ENCODE measurements at places on chromosomes 4 and X.
A peak's percentile ranks its signal among the peaks of the same experiment; 100 is the strongest.

DNA sequence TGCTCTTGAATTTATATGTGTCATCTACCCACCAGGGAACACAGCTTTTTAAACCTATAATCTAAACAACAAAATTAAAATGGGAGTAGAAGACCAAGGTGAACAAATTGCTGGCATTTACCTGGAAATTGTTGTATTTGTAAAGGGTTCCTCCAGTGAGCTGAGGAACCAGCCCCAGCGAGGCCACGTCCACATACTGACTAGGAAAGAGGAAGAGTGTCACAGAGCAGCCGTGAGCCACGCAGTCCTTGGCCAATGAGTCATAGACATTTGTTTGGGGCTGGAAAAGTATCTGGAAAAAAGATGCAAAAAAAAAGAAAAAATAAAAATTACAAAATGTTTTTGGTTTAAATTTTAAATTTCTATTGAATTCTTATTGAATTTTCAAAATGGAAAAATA is 58.7 kb downstream of the METTL14 start:
- peak; percentile 71 for DNase-seq

GRCh38 chrX:107629540-107629909 is 1.2 kb downstream of the PRPS1 start:
- peak; percentile 39 for DNase-seq

DNA sequence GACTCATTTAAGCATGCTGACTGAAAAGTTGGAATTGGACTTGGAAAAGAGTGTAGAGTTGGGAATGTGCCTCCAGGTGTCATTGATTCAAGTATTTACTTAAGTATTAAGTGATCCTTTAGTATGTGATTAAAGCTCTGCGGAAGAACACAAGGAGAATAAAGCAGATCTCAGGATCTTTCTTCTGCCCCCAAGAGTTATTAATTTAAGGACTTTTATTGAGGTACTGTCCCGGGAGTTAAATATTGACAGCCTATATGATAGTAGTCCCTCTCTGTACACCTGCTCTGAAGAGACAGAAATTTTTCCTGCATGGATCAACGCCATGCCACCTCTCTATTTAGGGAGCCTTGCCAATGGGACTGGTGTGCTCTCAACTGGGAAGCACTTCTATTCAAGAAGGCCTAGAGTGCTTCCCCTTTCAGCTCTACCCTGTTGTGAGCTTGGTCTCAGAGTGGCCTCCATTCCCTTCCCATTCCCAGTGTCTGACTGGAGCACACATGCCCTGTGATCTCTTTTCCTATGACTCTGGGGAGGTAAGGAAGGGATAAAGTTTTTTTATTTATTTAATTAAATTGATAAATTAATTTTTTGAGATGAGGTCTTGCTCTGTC is 75.9 kb downstream of the SHISA3 start:
- DNase-seq = no peak

DNA sequence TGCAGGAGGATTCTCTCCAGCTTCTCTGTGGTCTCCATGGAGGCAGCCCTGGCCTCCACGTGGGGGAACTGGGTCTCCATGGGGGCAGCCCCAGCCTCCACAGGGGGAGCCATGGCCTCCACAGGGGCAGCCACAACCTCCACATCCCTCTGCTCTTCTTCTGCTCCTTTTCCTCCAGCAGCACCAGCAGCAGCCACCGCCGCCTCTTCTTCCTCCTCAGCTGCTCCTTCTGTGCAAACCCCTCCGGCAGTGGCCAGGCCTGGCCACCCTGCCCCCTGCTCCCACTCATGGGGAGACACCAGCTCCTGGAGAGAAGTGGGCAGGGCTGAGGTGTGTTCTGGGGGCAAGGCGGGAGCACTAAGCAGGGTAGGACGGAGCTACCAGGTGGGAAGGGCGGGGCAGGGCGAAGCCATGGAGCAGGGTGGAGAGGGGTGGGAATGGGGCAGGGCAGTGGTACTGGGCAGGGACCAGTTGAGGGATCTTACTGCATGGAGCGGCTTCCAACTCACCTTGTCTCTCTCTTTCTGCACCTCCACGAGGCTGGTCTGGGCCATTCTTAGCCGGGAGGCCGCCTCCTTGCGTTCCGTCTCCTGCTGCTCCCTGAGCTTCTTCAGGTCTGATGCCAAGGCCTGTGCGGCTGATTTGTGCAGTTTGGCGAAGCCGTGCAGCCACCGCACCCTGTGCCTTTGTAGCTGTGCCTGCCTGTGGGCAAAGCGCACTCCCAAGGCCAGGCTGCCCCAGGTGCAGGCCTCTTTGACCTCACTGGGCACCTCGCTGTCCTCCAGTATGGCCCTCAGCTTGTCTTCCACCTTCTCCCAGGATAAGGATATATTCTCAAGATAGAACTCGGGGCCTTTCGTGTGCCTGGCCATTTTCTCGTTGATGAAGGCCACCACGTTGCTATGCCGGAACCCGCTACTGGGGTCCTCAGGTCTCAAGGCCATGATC is 766 bp downstream of the TEX13A start:
- DNase-seq = no peak

DNA sequence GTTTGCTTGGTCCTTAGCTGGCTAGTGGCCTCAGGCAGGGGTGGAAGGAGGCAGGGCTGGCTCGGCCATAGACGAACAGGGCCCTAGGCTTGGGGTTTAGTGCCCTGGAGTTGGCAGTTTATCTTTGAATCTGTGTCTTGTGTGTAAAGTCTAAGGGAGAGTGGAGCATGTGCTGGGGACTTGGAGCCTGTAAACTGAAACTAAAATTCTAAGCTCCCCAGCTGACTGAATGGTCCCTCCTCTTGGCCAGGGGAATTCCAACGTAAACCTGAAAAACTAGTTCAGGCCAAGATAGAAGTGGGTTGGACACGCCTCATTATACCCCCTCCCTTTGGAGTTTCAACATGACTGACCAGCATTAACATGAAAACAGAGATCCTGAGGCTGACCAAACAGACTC is 46.1 kb upstream of the GPR78 start:
- peak; percentile 91 for DNase-seq

GRCh38 chr4:130722361-130722760 is 1626.4 kb downstream of the C4orf33 start:
- no peak for DNase-seq

- peak; percentile 10 for DNase-seq
These were observed 53.1 kb downstream of the RAB28 start for GRCh38 chr4:13430834-13431568.

DNA sequence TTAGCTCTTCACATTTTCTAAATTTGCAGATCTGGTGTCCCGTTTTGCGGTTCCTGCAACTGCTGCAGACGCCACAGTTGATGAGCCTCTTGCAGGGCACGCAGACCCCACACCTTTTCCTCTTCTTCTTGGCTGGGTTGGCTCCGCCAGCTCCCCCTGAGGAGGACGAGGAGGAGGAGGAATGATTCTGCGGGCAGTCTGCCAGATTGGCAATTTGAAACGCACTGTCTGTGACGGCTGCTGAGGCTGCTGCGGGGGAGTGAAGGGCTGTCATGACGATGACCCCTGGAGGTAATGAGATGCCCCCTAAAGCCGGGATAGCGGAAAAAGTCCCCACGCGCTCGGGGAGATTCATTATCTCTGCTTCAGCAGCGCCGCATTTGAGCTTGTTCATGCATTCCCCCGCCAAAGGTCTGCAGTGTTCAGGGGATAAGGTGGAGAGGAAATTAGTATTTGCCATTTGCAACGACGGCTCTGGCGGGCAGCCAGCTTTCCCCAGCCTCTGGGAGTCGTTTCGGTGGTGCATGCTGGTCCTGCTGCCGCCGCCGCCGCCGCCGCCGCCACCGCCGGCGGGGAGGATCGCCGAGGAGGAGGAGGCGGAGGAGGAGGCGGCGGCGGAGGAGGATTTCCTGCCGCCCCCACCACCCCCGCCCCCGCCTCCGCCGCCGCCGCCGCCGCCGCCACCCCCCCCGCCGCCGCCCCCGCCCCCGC is 3.8 kb downstream of the CXXC4 start:
- peak; percentile 39 for DNase-seq

DNA sequence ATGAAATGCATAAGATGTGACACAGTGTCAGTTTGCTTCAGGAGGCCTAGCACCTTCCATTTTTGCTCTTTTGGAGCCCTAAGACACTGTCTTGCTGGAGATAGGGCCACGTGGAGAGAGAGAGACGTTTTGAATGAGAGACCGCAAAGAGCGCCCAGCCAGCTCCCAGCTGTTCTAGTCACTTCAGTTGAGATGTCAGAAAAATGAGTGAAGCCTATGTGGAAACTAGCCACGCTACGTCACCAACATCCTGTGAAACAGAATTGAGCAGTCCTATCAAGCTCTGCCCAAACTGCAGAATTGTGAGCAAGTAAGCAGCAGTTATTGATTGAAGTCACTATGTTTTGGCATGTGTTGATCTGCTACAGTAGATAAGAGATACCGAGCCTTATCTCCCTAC is 13.1 kb downstream of the GPR82 start:
- no peak for DNase-seq

DNA sequence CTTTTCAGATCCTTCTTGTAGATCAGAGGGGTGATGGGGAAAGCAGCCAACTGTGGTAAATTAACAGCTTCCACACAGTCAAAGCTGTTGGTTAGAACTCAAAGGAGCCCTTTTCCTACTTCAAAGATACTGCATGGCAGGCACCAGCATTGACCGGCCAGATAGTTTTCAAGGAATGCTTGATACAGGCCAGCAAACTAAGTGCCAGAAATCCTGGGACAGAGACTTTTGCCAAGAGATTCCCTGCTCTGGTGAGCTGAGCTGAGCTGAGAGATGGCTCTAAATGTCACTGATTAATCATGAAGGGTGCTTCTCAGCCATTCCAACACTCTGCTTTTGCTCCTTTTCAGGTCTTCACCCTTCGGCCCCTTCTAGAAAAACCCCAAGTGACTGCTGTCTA is 131.6 kb upstream of the MED14 start:
- DNase-seq = no peak

DNA sequence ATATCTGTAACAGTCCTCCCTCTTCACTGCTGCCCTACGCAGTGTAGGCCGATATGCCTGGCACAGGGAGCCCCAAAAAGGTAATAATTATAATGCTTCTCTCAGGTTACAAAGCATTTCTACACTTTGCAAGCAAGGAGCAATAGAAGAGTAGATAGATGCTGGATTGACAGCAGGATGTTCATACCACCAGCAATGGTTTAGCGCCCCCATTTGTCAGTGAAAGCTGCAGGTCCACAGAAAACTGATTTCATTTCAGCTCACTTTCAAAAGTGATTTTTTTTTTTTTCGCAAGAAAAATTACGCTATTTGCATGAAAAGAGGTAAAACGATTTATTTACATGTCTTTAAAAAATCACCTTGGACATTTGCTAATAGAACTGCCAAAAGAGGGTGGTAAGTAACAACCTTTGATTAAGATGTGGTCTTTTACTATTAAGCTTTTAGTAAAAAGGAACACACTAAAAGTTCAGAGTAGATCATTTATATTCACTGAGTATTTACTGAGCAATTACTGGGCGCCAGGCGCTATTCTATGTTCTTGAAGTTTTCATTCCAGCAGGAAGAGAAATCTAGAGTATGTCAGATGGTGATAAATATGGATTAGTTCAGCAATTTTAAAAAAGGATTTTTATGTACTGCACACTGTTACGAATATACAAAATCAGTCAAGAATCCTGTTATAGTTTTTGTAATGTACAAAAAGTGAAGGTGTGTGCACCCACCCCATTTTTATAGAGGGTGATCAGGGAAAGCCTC is 34.4 kb downstream of the HPF1 start:
- peak; percentile 18 for DNase-seq

- no peak for DNase-seq
These were observed 241.7 kb downstream of the PPP1R2C start for GRCh38 chrX:42536286-42536685.

- DNase-seq = peak; percentile 9
These were observed 709 bp downstream of the GPAT3 start for GRCh38 chr4:83536362-83537272.

DNA sequence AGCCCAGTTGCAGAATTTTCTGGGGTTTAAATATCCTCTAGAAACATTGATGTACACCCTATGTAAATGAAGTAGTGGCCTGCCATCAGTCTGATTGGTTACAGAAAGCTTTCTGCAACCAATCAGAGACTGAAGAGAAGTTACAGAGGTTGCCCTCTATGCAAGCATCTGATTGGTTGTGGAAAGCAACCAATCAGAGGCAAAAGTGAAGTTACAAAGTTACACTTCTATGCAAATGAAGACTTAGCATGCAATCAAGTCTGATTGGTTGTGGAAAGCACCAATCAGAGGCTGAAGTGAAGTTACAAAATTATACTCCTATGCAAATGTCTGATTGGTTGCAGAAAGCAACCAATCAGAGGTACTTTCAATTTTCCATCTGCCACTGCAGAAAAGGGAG is 51.9 kb upstream of the USP9X start:
- peak; percentile 28 for DNase-seq

- DNase-seq = no peak
These were observed 62.4 kb upstream of the ATP8A1 start for GRCh38 chr4:42719257-42719656.

DNA sequence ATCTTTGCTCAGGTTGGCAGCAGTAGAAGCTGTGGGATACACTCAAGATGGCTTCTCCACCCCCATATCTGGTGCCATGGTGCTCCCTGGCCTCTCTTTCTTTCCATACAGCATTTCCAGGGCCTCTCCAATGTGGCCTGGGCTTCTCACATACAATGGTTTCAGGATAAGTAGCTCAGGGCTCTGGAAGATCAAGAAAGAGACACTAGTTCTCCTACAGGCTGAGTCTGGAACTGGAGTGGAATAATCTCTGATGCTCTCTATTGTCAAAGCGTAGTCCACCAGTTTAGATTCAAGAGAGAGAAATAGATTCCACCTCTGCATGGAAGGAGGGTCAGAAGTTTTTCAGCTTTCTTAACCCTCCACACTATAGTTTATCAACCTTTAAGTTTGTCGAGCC is 138.2 kb upstream of the AADAT start:
- no peak for DNase-seq

- peak; percentile 76 for DNase-seq
These were observed 80.9 kb upstream of the MSANTD1 start for GRCh38 chr4:3168029-3168428.

- no peak for DNase-seq
These were observed 142.8 kb downstream of the MGST2 start for GRCh38 chr4:139808381-139808807.

- DNase-seq = no peak
These were observed 129.8 kb upstream of the TRIM2 start for GRCh38 chr4:153074486-153074885.

DNA sequence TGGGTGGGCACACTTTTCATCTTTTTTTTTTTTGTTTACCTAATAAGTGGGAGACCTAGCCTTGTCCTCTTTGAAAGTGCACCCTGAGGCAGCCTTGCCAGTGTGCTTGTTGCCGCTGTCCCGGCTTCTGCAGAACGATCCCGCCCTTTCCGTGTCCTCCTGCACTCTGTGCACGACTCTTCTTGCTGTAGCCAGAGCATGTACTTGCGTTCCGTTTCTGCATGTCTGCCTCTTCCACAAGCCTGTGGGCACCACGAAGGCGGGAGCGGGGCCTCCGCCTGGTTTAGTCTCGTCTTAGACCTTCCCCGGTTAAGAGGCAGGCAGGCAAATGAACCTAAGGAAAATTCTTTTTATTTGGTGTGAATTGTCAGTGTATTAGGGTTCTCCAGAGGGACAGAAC is 32.6 kb upstream of the TBC1D14 start:
- no peak for DNase-seq

GRCh38 chrX:112844250-112844649 is 3.6 kb upstream of the AMOT start:
- no peak for DNase-seq

- DNase-seq = peak; percentile 80
These were observed 74.6 kb downstream of the MXRA5 start for GRCh38 chrX:3271834-3272186.

GRCh38 chrX:107025545-107025944 is 25.5 kb upstream of the MORC4 start:
- peak; percentile 46 for DNase-seq

- no peak for DNase-seq
These were observed 11.4 kb downstream of the MGST2 start for GRCh38 chr4:139676913-139677585.

GRCh38 chr4:60589425-60589824 is 610.7 kb upstream of the ADGRL3 start:
- no peak for DNase-seq
